ENCODE measurements at places on chromosomes 2 and 18.
A peak's percentile ranks its signal among the peaks of the same experiment; 100 is the strongest.

GRCh38 chr18:12010187-12010802, 29.0 kb downstream of the IMPA2 start:
- no peak for DNase-seq

DNA sequence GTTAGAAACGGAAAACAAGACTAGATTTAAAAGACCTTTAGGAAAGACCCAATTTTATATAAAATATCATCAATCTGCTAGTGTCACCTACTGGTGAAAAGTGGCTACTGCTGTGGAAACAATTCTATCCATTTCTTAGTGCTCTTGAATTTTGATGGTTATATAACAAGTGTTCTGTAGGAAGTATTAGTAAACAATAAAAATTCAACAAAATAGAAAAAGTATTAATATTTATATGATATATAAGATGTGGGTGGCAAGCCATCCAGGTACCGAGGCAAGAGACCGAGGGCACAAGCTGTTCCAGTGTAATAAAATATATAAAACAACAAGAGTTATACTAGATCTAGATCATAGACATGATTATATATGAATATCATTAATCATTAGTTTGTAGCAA, 6.2 kb upstream of the TMEM87B start:
- DNase-seq = no peak

GRCh38 chr2:102424754-102425153, 1.8 kb downstream of the IL18RAP start:
- no peak for DNase-seq

- no peak for DNase-seq
Measured at GRCh38 chr2:231542136-231542535, 11.9 kb upstream of the NMUR1 start.

- no peak for DNase-seq
Measured at GRCh38 chr18:58511897-58512581, 116.9 kb downstream of the ALPK2 start.

GRCh38 chr18:13120983-13121441, 97.5 kb upstream of the LDLRAD4 start:
- DNase-seq = no peak

DNA sequence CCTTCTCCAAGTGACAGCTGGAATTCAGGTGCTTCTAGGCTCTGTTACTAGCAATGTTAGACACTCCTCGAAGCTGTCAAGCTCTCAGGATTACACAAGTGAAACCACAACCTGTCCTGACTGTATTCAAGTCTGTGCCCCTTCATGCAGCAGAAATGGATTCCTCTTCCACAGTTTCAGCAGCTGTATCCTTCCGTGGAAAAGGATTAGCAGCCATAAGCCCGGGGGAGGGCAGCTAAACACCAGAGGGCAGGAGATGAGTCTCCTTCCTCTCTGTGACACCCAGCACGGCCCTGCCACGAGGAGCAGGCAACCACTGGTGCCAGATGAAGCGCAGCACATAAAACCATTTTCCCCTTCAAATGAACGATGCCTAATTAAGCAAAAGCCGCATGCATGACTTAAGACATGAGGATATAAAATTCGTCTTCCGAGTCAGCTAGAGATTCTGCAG, 1.2 kb downstream of the ST3GAL5 start:
- DNase-seq = peak; percentile 27

- no peak for DNase-seq
Measured at GRCh38 chr2:222733846-222734702, 62.6 kb downstream of the MOGAT1 start.

DNA sequence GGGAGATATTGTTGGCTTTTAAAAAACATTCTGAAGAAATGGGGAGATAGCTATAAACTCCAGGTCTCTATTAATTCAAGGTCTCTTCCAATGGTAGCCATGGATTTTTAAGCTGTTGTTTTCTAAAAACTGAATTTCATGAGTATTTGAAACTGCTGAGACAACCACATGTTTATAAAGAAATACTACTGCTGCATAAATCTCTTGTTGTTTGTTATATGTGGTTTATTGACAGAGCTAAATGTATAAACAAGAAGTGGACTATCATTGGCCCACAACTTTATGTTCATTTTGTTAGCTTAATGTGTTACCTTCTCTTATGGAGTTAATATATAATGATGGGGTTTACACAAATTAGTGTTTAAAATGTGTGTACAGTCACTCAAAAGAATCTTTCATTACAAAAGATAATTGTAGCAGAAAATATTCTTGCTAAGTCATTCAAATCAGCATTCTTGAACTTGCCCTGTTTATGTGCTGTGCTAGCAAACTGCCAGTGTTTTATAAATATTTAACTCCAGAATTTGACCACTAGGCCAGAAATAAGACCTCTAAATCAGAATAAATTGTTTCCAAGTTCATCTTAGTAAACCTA, 242.1 kb downstream of the TMX3 start:
- no peak for DNase-seq

DNA sequence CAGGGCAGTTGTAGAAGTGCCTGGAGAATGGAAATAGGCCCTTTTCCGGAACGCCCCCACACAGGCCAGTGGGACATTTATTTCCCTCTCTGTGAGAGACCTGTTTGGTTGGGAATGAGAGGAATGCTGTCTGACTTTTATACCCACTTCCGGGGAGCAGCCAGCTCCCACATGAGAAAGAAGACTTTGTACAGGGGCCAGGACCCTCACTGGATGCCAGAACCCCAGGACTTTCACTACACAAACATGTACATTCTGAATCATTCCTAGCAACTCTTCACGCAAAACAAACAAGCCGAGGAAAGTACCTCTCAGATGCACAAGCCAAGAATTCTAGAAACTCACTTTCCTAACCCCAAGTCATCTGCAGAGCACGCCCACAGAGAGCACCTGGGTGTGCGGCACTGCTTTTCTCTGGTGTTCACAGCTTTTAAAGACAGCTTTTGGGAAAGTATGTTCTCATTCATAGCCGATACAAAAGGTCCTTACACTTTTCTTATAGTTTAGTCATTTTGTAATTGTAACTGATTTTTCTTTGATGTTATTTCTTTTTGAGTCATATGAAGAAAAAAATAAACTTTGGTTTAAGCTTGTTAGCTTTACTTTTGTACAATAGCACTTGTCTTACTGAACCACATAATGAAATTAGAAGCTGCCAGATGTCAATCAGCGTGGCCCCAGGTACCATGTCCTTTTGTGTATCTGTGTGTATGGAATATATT, 856.1 kb upstream of the ID2 start:
- no peak for DNase-seq

- no peak for DNase-seq
Measured at GRCh38 chr2:23607925-23608324, 222.9 kb downstream of the KLHL29 start.
